ENCODE measurements at places on chromosomes 4 and X. TPM values are rescaled to one million over a fixed set of nuclear protein-coding genes. Genes with fewer than 3 reads are reported as not detected.

TMEM31 gene
- not detected for total RNA-seq

IL2 gene
- total RNA-seq = 3.3 TPM

SMR3B gene
- not detected for total RNA-seq

CT45A6 gene
- total RNA-seq = not detected

TMEM144 gene
- total RNA-seq = 28.6 TPM

DNA sequence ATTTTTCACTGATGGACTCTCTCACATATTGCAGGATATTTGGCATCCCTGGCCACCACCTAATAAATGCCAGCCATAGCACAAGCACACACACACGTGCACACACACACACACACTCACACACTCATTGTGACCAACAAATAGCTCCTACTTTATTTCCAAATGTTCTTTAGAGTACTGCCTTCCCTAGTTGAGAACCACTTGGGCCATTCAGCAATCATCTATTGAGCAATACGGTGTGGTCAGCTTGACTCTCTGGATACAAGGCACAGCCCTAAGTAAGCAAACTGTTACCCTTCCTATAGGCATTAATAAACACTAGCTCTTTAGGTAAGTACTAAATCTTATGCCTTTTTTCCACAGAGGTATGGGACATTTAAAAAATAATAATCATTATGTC lies 21.1 kb downstream of the CORIN start:
- H3K27ac ChIP-seq = no peak overlapping the region
- no peak overlapping the region for H3K4me3 ChIP-seq
- no peaks in the 10 kb centered on the region for H3K36me3 ChIP-seq
- H3K27me3 ChIP-seq = no peaks in the 10 kb centered on the region

DNA sequence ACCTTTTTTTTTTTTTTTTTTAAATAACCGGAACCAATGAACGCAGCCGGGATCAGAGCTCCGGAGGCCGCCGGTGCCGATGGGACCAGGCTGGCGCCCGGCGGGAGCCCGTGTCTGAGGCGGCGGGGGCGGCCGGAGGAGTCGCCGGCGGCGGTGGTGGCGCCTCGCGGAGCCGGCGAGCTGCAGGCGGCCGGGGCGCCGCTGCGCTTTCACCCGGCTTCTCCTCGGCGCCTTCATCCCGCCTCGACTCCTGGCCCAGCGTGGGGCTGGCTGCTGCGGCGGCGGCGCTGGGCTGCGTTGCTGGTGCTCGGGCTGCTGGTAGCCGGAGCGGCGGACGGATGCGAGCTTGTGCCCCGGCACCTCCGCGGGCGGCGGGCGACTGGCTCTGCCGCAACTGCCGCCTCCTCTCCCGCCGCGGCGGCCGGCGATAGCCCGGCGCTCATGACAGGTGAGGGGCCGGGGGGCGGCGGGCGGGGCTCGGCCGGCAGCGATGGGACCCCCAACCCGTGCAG lies 337 bp downstream of the STIM2 start:
- no peaks in the 10 kb centered on the region for H3K36me3 ChIP-seq
- H3K27ac ChIP-seq = peak overlapping the region; percentile 97
- peak; percentile 29 for DNase-seq
- peak overlapping the region; percentile 67 for H3K4me3 ChIP-seq

DNA sequence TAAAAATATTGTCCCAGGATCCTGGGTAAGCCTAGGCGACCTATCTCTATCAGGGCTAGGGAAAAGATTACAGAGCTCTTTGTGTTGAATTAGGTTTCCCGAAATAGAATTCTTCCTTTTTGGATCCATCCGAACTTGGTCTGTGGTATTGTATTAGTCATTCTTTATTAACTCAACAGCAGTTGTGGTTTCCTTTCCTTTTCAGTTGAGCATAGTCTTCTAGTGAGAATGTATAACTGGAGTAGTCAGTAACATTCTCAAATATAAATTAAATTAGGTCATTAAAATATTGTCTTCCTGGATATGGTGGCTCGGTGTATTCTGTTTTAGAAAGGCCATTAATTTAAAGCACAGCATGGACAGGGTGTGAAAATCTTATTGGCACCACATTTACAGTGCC lies 520.4 kb downstream of the NLGN4X start:
- H3K4me1 ChIP-seq = no peaks in the 10 kb centered on the region
- no peak overlapping the region for H3K4me3 ChIP-seq
- DNase-seq = no peak
- no peak overlapping the region for H3K27ac ChIP-seq

DNA sequence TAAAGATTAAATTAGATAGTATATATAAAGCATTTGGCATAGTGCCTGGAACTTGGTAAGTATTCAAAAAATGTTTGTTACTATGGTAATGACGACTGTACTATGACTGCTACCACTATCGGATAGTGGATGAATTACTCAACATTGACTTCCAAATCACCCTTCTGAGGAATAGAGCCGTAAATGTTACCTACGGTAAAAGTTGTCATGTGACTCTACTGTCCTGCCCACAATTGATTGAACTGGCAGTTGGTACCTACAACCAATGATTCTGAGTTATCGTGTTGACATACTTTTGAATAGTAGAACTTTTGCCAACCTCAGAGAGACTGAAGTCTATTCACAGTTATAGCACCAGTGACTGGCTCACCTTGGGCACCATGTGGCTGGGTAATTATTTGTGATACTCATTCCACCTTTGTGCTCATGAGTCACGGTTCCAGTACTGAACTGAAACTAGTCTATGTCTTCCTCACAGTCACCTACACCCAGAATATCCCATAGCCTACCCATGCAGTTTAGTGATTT lies 185.5 kb upstream of the PITX2 start:
- H3K4me1 ChIP-seq = no peaks in the 10 kb centered on the region
- no peaks in the 10 kb centered on the region for H3K27me3 ChIP-seq
- H3K27ac ChIP-seq = no peak overlapping the region

- no peaks in the 10 kb centered on the region for H3K4me1 ChIP-seq
- no peaks in the 10 kb centered on the region for H3K36me3 ChIP-seq
Measured at GRCh38 chr4:74109870-74110605, 11.0 kb upstream of the CXCL2 start.

GRCh38 chr4:68878048-68878447 lies 62.3 kb downstream of the UGT2B10 start:
- DNase-seq = no peak
- H3K27me3 ChIP-seq = no peaks in the 10 kb centered on the region
- no peaks in the 10 kb centered on the region for H3K36me3 ChIP-seq

DNA sequence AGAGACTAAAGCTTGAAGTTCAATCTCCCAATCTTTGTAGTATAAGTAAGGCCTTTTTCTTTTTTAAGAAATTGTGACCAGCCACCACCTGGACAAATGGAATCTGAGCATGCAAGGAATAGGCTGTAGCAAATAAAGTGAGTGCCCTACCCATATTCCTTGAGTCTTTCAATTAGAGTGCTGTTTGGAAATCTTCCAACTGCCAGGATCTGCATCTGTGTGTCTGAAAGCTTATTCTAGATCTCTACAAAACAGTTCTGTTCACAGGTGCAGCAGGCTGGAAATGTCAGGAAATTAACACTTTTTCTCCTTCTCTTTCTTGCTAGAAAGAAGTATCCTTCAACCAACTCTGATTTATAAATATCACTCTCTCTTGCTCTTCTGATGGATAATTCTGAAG lies 76.7 kb upstream of the NDST3 start:
- H3K4me3 ChIP-seq = no peak overlapping the region
- H3K36me3 ChIP-seq = no peaks in the 10 kb centered on the region
- H3K4me1 ChIP-seq = no peaks in the 10 kb centered on the region
- DNase-seq = no peak
- no peaks in the 10 kb centered on the region for H3K27me3 ChIP-seq

DNA sequence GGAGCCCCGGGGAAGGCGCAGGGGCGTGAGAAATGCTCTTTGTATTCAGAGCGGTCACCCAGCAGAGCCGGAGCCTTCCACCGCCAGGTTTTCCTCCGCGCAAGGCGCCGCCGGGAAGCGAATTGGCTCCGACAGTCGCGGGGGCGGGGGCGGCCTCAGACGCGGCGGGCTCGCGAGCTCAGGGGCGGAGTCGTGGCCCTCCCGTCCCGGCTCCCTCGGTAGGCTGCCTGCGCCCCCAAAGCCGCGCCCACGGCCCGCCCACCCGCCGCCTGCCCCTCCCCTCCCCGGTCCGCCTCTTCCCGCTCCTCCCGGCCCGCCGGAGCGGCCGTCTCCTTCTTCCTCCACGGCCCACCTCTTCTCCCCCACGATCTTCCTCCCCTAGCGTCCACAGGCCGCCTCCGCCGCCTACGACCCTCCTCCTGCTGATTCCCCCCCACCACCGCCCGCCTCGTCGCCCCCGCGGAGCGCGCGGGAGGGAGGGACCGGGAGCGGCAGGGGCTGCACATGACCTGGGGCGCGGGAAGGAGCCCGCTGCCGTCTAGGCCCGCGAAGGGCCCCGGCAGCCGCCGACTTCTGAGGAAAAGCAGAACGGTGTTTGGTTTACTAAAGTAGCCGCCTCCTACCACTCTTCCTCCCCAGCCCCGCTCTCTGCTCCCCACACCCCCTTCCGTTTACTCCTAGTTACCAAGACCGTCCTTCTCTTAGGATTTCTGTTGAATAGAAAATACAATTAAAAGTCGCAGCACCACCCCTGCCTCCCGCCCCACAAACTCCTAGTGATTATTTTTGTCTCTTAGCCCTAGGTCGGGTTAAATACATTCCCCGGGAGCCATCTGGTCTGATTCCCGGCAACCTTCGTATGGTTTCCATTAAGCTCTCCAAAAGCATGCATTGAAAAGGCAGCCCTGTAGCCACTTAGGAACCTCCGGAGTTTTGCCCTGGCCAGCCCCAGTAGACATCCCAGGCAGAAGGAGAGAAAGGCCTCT lies 53.2 kb downstream of the C4orf51 start:
- peak overlapping the region; percentile 87 for H3K27ac ChIP-seq
- peak; percentile 91 for DNase-seq
- H3K36me3 ChIP-seq = no peaks in the 10 kb centered on the region
- peak overlapping the region; percentile 48 for H3K4me3 ChIP-seq

GRCh38 chr4:113760094-113760794 lies 1.3 kb downstream of the CAMK2D start:
- no peaks in the 10 kb centered on the region for H3K27me3 ChIP-seq
- DNase-seq = peak; percentile 55
- H3K4me3 ChIP-seq = peak overlapping the region; percentile 78
- no peaks in the 10 kb centered on the region for H3K4me1 ChIP-seq

GRCh38 chrX:118974088-118974907 lies at the start of gene LONRF3:
Gene LONRF3 (plus strand): TSS chrX:118974618. CDS start chrX:118974781, 163 bp downstream.
- H3K4me1 ChIP-seq = peaks cover 8% of the 10 kb centered on the region
- peak within 1 kb of the TSS; percentile 48 for H3K4me3 ChIP-seq
- H3K27me3 ChIP-seq = peaks cover 7% of the 10 kb centered on the region
- DNase-seq = peak; percentile 80
- peak within 1 kb of the TSS; percentile 74 for H3K27ac ChIP-seq

GRCh38 chr4:74543231-74543781 lies 98.4 kb downstream of the AREG start:
- peak overlapping the region; percentile 67 for H3K27ac ChIP-seq
- peak; percentile 35 for DNase-seq
- H3K4me3 ChIP-seq = no peak overlapping the region
- no peaks in the 10 kb centered on the region for H3K27me3 ChIP-seq
- no peaks in the 10 kb centered on the region for H3K36me3 ChIP-seq
- H3K4me1 ChIP-seq = no peaks in the 10 kb centered on the region

DNA sequence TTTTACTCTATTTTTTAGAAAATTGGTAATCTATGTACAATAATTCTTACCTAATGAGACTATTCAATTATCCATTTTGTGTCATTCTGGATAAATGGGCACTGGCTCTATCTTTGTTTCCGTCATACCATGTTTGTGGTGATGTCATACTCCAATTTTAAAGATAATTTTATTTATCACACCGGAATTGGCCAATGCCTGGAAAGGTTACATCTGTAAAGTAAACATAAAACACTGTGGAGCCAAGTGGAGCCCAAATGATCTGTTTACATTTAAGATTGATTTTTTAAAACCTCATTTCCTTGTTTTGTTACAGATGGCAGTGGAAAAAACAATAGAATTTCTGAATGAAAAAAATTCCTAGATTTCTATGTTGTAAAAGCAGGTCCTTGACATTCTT lies 120.2 kb upstream of the GPRIN3 start:
- H3K4me3 ChIP-seq = no peak overlapping the region
- H3K4me1 ChIP-seq = no peaks in the 10 kb centered on the region
- H3K27ac ChIP-seq = no peak overlapping the region
- H3K27me3 ChIP-seq = no peaks in the 10 kb centered on the region
- no peak for DNase-seq

- no peaks in the 10 kb centered on the region for H3K4me1 ChIP-seq
- no peaks in the 10 kb centered on the region for H3K36me3 ChIP-seq
- H3K27me3 ChIP-seq = no peaks in the 10 kb centered on the region
- DNase-seq = no peak
- H3K4me3 ChIP-seq = no peak overlapping the region
Measured at GRCh38 chr4:122548886-122549630, 71.8 kb downstream of the IL21 start.

DNA sequence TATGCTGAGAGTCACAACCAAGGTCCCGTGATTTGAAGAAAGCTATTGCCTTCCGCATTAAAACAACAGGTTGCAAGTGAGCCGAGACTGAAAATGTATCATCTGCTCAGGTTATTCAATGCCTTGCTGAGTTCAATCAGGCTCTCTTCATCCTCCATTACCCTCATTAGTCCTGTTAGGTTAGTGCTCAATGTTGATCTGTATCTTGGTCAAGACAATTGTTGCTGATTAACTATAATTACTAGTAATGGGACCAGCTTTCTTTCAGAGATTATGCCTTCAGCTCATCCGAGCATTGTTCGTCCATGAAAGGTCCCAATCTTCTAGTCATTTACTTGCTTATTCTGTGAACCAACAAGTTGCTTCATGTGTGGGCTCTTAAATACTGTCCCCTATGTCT lies 534.6 kb upstream of the FAM241A start:
- DNase-seq = no peak
- H3K4me3 ChIP-seq = no peak overlapping the region
- no peaks in the 10 kb centered on the region for H3K27me3 ChIP-seq
- no peaks in the 10 kb centered on the region for H3K4me1 ChIP-seq
- H3K36me3 ChIP-seq = no peaks in the 10 kb centered on the region

GRCh38 chrX:9316096-9316495 lies 148.8 kb upstream of the TBL1X start:
- H3K36me3 ChIP-seq = no peaks in the 10 kb centered on the region
- H3K27ac ChIP-seq = no peak overlapping the region
- no peak for DNase-seq
- H3K27me3 ChIP-seq = no peaks in the 10 kb centered on the region

DNA sequence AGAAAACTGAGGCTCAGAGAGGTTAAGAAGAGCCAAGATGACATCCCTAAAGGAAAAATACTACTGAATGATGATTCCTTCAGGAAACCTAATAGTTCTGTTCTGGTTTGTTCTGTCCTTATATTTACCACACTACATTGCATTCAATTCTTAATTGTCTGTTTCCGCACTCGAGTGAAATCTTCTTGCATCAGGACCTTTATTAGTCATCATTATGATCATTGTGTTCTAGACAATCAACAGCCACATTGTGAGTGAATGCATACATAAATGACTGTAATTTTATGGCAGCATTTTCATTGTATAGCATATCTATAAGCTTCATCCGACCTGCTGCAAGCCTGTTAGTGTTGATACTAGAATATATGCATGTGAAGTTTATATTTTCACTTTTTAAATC lies 156.7 kb upstream of the FAM241A start:
- no peaks in the 10 kb centered on the region for H3K4me1 ChIP-seq
- no peaks in the 10 kb centered on the region for H3K27me3 ChIP-seq
- no peak for DNase-seq
- H3K27ac ChIP-seq = no peak overlapping the region
- no peak overlapping the region for H3K4me3 ChIP-seq
- H3K36me3 ChIP-seq = no peaks in the 10 kb centered on the region
